Muscle of leg (tissue), 16 donors: ENCODE measurements at places on chromosomes 3 and 15. TPM values are rescaled to one million over a fixed set of nuclear protein-coding genes. Genes with fewer than 3 reads are reported as not detected.

DNA sequence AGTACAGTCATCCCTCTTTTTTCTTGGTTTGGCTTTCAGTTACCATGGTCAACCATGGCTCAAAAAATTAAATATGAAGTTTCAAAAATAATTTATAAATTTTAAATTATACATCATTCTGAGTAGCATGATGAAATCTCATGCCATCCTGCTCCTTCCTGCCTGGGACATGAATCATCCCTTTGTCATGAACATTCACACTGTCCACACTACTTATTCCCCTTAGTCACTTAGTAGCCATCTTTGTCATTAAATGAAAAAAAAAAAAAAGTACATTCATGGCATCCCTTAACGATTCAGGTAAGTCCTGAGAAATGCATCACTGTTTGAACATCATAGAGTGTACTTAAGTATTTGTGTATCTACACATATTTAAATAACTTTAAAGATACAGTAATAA, 1046.3 kb downstream of the ROBO2 start:
- DNase-seq: no peak

DNA sequence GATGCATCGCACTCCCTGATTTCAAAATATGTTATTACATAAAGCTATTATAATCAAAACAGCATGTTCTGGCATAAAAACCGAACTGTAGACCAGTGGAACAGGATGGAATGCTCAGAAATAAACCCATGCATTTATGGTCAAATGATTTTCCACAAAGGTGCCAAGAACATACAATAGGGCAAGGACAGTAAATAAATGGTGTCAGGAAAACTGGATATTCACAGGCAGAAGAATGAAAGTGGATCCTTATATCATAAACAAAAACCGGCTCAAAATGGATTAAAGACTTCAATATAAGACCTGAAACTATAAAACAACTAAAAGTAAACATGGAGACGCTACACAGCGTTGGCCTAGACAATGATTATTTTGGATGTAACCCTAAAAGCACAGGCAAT, 22.6 kb downstream of the USP50 start:
- peak; percentile 92 for DNase-seq

DNA sequence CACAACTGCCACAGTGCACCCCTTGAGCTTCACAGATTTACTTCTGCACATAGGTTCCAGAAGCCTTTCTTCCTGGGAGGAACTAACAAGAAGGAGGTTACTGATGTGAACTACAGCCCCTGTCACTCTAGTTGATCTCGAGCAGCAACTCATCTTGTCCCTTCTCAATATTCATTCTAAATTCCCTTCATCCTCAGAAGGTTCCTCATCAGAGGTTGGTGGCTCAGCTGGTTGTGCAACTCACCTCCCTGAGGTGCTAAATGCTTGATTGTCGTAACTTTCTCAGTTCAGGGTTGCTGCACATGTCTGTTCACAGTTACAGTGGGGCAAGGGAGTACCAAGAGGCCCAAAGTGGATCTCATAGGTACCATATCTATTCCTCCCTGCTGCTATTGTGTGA, 5.7 kb upstream of the A4GNT start:
- no peak for DNase-seq

DNA sequence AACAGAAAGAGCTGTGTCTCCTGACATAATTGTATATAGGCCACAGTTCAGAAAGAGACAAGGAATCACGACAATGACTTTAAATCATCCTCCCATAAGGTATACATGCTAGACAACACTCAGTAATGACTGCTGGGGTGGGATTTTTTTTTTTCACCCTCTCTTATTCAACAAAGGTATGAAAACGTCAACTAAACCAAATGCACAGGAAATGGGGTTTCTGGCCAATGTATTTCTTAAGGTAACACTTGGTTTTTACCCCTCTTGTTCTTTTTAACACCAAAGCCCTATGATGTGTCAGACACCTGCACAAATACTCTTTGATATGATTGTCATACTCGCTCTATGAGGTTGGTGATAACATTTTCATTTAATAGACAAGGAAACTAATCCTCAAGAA, 78.3 kb downstream of the MCF2L2 start:
- no peak for DNase-seq

- no peak for DNase-seq
Observed at GRCh38 chr3:186102687-186103086, 6.2 kb downstream of the ETV5 start.

DNA sequence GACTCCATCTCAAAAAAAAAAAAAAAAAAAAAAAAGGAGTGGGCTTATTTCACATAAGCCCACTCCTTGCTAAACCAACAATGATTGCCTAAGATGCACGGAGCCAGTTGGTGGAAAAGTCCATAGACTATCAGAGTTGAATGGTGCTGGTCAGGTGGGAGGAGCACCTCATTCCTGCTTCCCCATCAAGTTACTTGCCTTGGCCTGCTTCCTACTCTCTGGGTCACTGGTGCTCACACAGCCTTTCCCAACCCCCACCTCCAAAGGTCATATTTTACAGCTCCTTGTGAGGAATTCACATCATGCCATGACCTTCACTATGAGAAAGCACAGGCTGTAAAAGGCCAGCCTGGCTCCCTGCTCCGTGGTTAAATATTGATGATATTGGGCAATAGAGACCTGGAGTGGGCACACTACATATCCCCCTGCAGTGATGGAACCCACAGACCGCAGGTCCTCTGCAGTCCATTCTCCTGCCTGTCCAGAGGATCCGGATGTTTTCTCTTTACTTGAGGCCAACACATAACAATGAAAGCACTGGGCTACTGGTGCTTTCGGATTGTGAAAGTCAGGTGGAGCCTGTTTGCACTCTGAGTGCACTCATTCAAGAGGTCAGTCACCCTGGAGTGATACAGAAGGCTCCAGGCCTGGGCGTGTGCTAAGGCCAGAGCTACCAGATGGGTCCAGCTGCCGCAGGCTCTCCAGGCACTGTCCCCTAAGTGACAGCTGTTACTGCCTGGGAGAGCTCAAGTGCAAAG, at the start of gene SLC51B:
Gene SLC51B (plus strand): TSS at position 664 of the 758 bp plus-strand sequence. CDS start 4,618 bp downstream, outside the sequence.
- DNase-seq: peak; percentile 78

GRCh38 chr3:124094496-124094895, 102.6 kb upstream of the ROPN1 start:
- DNase-seq: peak; percentile 21

DNA sequence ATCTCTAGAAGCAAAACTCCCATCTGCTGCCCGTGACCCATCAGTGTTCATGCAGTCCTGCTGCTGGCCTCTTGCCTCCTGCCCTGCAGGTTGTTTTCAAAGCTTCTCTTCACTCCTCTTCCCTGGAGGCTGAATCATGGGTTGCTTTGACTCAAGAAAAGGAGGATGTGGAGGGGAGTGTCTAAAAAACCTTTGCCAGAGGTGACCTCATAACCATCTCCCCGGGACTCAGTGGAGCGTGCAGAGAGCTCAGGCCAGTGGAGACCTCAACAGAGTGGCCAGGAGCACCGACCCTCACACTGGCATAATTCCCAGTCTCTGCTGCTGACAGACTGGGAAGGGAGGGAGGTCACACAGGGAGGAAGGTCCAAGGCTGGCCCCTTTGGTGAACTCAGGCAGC, 60.9 kb upstream of the ITGA11 start:
- peak; percentile 72 for DNase-seq

DNA sequence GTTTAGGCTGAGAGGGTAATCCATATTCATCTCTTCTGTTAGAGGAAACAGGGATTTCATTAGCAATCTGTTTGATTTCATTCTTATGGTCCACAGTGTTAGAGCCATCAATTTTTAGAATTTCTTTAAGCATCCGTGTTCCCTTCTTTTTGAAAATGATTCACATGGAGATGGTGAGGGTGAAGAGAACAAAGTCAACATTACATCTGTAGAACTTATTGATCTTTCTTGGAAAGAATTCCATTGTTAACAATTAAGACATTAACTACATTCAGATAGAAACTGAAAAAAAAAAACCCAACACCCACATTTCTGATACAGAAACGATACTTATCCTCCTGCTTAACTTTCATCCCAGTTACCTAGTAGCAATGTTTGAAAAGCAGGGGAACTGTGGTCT, 107.0 kb upstream of the GK5 start:
- DNase-seq: no peak

Gene STRC
- 0.09 TPM for total RNA-seq

DNA sequence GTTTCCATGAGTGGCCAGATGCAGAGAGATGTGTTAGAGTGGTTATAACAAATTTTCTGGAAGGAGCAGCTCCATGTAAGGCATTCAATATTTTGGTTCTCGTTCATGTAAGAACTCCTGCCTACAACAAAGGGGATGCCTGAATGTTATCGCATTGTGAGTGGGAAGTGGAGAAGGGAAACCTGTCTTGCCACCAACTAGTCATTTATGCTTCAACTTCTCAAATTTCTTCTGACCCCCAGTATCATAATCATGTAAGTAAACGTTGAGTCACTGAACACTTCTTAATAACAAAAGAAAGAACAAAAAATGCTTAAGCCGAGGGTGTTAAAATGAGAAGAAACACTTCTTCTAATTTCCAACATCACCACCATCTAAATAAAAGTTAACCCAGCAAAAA, 62.0 kb upstream of the MRPL3 start:
- no peak for DNase-seq

GRCh38 chr3:49454458-49454857, 15.6 kb upstream of the DAG1 start:
- peak; percentile 43 for DNase-seq

DNA sequence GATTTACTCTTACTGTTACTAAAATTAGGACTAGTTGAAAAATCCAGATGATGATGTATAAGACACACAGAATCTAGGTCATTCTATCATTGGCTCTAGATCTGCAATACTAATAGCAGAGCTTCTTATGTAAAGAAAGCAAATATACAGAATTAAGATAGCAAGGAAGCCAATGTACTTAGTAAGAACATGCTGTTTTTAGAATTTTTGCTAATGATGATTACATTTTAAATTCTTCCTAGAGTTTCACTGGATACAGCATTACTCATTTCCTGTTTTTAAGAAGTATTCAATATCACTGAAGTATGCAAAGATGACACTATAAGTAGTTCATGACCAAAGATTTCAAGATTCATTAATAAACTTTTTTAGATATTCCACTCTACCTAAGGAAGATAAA, 60.7 kb downstream of the CFAP20DC start:
- peak; percentile 22 for DNase-seq

- DNase-seq: no peak
Observed at GRCh38 chr15:41827290-41827879, 507 bp upstream of the JMJD7 start.

Gene NAALADL2
- 17.4 TPM for total RNA-seq

Gene COLQ
- 15.9 TPM for total RNA-seq

DNA sequence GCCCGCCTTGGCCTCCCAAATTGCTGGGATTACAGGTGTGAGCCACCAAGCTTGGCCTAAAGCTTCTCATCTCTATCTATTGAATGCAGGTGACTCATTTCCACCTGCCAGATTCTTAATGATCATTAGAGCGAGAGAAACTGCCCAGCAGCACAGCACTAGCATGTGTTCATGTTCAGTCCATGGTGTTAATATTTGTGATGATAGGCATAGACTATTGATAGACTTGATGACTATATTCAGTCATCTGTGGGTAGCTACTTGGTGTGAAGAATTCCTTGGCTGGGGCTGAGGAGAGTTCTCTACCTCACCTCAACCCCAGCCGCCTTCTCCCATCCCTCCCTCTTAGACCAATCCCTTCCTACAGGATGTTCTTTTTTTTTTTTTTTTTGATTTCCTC, 60.0 kb downstream of the ST6GAL1 start:
- no peak for DNase-seq

GRCh38 chr3:142863930-142864920, 24.7 kb downstream of the PCOLCE2 start:
- DNase-seq: no peak

Gene SPATA12
- 0.04 TPM for total RNA-seq

Gene CADM2
- total RNA-seq: 3.9 TPM

DNA sequence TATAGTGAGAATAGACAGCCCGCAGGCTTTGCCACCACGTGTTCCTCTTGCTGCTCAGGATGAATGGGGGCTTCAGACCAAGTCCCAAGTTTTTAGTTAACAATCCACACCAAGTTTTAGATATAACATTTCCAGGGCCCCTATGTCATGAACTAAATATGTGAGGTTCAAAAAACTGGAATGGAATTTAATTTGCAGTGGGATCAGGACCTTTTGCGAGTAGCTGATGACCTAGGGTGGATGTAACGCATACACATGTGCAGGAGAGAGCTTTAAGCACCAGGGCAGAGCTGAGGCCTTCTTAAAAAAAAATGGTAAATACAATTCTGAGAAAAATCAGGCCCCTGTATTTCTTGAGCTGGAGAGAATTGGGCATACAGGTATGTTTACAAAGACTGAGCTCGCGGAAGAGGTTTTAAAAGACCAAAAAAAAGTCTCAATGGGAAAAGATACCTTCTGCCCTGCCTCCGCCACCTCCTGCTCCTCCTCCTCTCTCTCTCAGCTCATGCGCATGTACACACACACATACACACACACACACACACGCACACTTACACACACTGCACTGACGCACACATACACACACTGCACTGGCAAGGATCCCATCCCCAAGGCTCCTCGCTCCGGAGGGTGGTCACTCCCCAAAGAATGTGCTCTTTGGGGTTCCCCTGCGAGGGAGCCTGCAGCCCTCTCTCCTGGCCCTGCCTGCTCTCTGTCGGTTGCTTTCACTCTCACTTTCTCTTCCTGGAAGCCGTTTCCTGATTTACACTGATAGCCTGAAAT, 48.2 kb upstream of the IGF1R start:
- peak; percentile 86 for DNase-seq

GRCh38 chr15:90840954-90841353, 27.4 kb upstream of the FURIN start:
- DNase-seq: no peak

DNA sequence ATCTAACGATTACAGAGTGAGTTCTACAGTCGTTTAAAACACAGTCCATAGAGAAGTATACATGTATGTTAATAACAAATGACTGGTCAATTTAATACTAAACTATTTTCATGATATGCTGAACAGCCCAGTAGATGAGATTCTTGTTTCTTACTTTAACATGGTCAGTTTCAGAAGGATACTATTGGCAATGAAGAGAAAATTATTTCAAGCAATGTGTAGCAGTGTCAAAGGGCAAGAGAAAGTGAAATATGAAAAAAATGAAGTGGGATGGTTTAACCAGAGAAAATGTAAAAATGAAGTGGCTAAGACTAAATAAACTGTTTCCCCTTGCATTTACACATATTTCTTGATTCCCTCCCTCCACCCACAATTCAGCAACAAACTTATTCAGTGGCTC, 192.1 kb upstream of the TTC14 start:
- no peak for DNase-seq

- DNase-seq: no peak
Observed at GRCh38 chr15:87238451-87239068, 1018.0 kb downstream of the NTRK3 start.

DNA sequence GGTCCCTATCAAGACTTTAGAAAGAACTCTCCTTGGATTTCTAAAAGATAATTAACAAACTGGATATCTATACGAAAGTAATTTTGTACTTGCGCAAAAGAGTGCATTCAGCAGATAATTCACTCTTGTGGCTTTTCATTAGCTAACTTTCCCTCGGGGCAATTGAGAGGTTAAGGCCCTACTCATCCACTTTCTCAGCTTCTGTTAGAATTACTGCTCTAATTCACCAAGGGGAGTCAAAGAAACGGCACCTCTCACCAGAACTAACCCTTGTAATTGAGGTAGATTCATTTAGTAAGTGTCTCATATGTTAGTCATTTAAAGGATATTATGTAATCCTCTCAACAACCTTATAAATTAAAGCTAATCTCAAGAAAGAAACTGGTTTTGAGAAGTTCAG, 22.5 kb upstream of the MB21D2 start:
- DNase-seq: no peak

GRCh38 chr3:36649125-36649524, 115.2 kb downstream of the DCLK3 start:
- no peak for DNase-seq
